ENCODE measurements at places on chromosomes 16 and 17.
A peak's percentile ranks its signal among the peaks of the same experiment; 100 is the strongest.

DNA sequence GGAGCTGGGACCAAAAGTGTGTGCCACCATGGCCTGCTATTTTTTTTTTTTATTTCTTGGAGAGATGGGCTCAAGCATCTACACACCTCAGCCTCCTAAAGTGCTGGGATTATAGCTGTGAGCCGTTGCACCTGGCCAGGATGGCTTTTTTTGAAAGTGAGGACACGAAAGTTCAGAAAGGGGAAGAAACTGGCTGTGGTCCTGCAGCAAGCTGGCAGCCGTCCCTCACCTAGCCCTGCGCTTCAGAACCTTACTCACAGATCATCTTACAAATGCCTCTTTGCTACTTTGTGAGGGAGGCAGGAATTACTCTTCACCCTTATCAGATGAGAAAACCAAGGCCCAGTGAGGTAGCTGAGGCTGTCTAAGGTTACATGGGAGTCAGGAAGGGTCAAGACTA is 4.5 kb upstream of the PPY start:
- DNase-seq: no peak

- no peak for DNase-seq
Observed at GRCh38 chr17:57493171-57493570, 236.8 kb downstream of the MSI2 start.

GRCh38 chr17:21353326-21354010 is 22.7 kb upstream of the KCNJ12 start:
- DNase-seq: no peak

DNA sequence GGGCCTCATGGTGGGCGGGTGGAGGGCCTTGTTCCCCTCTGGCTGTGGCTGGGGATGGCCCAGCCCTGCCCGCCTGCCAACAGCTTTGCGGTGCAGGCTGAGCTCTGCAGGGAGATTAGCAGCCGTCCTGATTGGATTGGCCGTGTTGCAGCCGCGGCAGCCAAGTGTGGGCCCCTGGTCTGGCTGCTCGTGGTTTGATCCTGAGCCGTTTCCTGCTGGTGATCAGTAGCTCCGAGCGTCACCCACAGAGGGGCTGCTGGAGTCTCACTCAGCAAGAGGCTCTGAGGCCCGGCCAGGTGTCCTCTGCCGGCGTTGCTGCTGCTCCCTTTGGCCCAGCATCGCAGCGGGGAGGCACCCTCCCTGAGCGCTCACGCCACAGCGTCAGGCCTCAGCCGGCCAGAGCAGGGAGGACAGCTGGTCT is 32.5 kb downstream of the BAIAP2 start:
- no peak for DNase-seq

DNA sequence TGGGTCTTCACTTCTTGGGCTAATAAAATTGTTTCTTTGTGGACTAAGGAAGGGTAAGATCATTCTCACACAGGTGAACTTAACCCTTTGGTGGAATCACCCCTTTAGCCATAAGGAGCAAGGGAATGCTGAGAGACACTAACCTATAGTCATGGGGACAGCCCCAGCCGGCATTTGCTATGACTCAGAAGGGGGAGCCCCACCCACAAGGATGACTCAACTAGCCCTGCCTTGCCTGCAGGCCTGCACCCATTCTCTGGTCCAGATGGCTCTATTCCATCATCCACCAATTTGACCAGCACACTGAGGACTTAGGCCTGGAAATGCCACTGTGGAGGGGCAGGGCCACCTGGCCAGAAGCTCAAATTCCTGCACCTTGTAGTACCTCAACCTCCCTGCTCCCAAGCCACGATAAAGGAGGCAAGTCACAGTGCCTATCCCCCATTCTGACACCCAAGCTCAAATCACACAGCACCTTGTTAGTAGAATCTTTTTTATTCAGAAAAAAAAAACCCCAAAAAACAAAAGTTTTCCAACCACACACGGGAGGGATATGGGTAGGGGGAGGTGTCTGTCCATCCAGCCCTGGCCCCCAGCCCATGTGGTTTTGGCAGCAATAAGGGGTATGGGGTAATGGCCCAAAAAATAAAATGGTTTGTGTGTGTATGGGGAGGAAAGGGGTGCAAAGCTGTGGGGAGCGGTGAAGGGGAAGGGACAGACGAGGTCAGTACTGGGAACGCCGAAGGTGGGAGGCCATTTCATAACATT is 3.0 kb downstream of the PFN1 start:
- no peak for DNase-seq

DNA sequence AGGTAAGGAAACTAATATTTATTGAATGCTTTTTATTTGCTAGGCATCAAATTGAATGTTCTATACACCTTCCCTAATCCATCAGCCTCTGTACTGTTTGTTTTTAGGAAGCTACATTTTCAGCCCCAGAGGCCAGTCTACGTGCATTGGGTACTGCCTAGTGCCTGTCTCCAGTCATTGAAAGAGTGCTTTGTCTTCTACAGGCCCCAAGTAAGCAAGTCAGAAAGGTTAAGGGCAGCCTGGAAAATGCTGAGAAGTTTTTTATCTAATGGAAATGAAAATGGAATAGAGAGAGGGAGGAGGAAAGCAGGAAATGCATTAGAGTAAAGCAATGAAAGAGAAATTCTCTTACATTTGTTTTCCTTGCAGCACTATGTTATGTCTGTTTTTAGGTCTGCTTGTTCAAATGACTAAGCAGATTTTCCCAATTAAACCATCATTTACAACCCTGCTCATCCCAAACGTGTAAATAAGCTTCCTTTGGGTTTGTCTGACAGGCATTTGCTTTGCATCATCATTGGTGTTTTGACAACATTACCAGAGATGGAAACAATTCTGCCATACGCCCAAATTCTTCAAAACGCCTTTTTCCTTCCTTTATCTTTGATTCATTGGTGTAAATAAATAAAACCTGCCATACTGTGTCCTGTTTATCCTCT is 116.0 kb upstream of the GOT2 start:
- no peak for DNase-seq

- DNase-seq: no peak
Observed at GRCh38 chr17:81002409-81003361, 11.0 kb downstream of the CHMP6 start.

- peak; percentile 53 for DNase-seq
Observed at GRCh38 chr17:45751466-45751865, 32.7 kb upstream of the CRHR1 start.

GRCh38 chr17:82912484-82913089 is 72.8 kb upstream of the ZNF750 start:
- DNase-seq: no peak

GRCh38 chr16:68426347-68426652 is 22.0 kb downstream of the SMPD3 start:
- DNase-seq: peak; percentile 30

GRCh38 chr17:28953444-28954118 is 2.3 kb upstream of the PHF12 start:
- peak; percentile 59 for DNase-seq

DNA sequence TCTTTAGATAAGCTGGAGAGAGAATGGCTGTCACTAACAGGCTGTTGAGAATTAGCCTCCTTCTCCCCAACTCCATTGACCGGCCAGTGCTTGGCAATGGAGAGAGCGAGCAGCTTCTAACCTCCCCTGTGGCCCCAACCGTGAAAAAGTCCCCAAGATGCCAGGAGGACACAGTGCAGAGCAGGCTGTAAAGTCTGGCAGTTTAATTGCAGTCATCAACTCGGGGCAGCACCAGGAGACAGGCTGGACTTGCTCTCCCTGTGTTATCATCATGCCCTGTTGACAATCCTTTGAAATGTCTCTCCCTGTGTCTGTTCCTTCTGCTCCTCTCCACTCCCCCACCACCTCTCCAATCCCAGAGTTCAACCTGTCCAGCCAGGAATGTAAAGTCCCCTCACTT is 705 bp upstream of the CDRT4 start:
- DNase-seq: no peak

DNA sequence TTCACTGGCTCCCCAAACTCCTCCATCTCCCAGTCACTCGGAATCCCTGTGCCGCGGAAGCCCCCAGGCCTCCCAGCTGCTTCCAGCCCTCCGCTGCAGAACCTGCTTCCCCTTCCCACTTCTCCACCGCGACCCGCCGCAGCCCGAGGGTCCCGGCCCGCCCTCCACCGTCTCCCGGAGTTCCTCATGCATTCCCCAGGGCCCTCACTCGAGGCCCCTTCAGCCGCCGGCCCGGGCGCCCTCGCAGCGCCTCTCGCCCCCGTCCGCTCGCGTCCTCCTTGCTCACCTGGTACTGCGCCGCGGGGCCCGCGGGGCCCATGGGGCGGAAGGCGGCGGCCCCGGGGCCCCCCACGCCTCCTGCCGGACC is 329 bp downstream of the SMARCD2 start:
- no peak for DNase-seq

- no peak for DNase-seq
Observed at GRCh38 chr16:86679490-86679889, 101.1 kb downstream of the FOXL1 start.

GRCh38 chr17:4215882-4216570 is 47.8 kb downstream of the ANKFY1 start:
- no peak for DNase-seq

DNA sequence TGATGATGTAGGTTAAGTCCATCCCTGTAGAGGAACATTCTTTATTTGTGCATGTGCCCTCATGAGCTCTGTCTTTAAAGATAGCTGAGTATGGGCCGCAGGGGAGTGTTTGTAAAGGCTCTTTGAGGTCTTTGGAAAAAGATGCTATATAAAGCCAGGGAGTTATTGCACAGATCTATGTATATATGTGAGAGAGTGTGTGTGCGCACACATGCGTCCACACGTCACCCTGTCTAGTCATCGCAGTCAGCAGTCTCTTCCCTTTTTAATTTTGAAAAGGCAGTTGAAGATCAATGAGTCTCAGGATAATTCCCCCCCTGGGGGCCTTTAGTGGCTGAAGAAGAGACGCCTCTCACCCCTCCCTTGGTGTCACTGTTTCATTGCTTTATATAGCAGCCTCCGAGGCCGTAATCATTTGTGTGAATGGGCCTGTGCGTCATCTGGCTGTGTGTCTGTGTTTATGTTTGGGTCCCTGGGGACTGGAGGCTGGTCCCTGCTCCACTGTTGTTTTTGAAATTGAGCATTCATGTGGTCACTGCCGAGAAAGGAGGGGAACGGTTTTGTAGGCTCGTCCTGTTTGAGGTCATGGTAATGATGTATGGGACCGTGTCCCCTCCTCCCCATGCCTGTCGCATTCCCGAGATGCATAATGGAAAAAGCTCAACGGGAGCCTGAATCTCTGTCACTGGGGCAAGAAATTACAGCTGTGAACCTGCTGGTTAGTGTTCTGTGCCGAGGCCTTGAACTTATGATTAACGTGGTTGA is 143.9 kb downstream of the SNX29 start:
- DNase-seq: no peak

GRCh38 chr17:82345151-82345976 is 11.8 kb upstream of the SECTM1 start:
- DNase-seq: no peak

GRCh38 chr16:22848451-22848850 is 34.5 kb downstream of the HS3ST2 start:
- no peak for DNase-seq

DNA sequence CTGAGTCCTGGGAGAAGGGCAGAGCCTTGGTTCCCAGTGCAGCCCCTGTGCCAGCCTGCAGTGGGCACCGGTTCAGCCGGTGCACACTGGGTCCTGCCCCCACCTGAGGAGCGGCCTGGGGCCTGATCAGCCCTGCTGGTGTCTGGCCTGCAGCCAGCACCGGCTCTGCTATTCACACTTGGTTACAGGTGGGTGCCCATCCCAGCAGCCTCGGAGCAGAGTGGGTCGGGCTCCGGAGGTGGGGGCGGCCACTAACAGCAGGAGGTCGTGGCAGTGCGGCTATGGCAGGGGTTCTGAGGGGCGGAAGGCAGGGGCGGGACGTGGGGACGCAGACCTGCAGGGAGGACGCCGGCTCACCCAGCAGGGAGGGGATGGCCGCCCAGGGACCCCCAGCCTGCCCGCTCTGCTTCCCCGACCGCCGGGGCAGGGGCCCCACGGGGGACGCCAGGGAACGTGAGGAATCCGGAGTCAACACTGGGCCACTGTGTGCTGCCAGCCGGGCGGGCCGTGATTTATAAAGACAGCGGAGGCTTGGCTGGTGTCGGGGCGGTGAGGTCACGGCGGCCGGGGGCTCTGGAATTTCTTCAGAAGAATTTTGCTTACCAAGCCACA is 20.3 kb downstream of the METRNL start:
- no peak for DNase-seq

- no peak for DNase-seq
Observed at GRCh38 chr16:11619327-11619851, 32.7 kb upstream of the LITAF start.

- DNase-seq: no peak
Observed at GRCh38 chr17:50135316-50136095, 5.5 kb upstream of the SAMD14 start.

DNA sequence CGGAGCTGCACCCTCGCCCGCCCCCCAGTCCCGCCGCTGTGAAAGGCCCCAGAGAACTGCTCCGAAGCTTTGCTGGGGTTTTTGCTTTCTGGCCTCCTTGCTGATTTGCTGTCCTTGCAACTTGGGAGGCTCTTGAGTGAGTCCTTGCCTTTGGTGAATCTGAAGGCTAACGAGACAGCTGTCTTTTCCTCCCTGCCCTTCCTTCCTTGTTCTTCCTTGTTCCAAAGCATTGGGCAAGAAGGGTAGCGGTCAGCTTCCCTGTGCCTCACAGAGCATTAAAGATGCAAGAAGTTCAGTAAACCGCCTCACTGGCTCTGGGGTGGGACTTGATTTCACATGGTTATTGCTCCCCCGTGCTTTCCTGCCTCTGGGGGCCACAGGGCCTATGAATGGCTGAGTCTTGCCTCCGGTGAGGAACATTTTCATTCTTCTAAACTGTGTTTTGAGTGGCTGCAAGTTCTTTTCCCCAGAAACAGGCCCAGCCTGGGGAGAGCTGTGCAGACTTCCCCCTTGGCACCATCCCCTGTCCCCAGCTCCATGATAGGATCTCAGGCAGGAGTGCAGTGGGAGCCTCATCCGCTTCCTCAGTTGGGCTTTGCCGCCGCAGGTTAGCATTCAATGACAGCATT is 1.4 kb downstream of the YPEL2 start:
- no peak for DNase-seq

DNA sequence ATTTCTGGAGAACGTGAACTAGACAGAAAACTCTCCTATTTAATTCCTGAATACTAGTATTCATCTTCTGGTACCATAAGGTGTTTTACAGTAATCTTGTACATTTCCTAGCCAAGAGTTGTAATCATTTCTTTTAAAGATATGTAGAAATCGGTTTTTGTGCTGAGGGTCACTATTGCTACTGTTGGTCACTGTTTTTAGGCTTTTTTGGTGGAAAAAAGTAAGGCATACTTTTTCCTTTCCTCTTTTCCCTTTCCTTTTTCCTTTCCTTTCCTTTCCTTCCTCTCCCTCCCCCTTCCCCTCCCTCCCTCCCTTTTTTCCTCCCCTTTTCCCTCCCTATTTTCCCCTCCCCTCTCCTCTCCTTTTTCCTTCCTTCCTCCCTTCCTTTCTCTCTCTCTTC is 706.4 kb upstream of the GOT2 start:
- DNase-seq: no peak

- DNase-seq: no peak
Observed at GRCh38 chr17:59963738-59964481, 630 bp downstream of the RNFT1 start.

- DNase-seq: no peak
Observed at GRCh38 chr16:49799172-49799571, 56.7 kb downstream of the ZNF423 start.

GRCh38 chr17:9810100-9810949 is 11.6 kb downstream of the GSG1L2 start:
- DNase-seq: no peak

- no peak for DNase-seq
Observed at GRCh38 chr16:88975511-88976061, 1.4 kb downstream of the CBFA2T3 start.

GRCh38 chr17:3602499-3602898 is 6.7 kb downstream of the TRPV1 start:
- no peak for DNase-seq

GRCh38 chr16:55846598-55847346 is 13.9 kb upstream of the CES1 start:
- DNase-seq: no peak

GRCh38 chr17:5931616-5932015 is 138.6 kb upstream of the WSCD1 start:
- DNase-seq: no peak
